ENCODE measurements at places on chromosomes 7 and 10. TPM values are rescaled to one million over a fixed set of nuclear protein-coding genes. Genes with fewer than 3 reads are reported as not detected.

LDB1 gene
- 115 TPM for polyA plus RNA-seq

IL2RA gene
- polyA plus RNA-seq: not detected

PIP gene
- polyA plus RNA-seq: not detected

CTBP2 gene
- polyA plus RNA-seq: 90.6 TPM

TBX20 gene
- polyA plus RNA-seq: not detected

ZNF117 gene
- polyA plus RNA-seq: 26.4 TPM

DNA sequence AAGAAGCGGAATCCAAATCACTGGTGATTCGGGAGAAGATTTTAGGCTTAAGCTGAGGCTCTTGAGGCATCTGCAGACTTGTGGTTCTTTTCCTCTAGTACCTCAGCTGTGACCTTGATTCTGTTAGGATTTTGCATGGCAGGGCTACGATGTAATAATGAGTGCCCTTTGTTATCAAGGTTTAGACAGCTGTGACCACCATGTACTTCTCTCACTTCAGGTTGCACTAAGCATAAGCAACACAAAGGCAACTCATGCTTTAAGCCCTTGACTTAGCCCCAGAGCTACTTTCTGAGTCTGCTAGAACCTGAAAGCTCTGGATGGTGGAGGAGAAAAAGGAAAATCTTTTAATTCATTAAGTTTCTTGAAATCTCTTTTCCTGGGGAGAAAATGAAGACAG, 1052.3 kb upstream of the PHF14 start:
- DNase-seq: no peak

DNA sequence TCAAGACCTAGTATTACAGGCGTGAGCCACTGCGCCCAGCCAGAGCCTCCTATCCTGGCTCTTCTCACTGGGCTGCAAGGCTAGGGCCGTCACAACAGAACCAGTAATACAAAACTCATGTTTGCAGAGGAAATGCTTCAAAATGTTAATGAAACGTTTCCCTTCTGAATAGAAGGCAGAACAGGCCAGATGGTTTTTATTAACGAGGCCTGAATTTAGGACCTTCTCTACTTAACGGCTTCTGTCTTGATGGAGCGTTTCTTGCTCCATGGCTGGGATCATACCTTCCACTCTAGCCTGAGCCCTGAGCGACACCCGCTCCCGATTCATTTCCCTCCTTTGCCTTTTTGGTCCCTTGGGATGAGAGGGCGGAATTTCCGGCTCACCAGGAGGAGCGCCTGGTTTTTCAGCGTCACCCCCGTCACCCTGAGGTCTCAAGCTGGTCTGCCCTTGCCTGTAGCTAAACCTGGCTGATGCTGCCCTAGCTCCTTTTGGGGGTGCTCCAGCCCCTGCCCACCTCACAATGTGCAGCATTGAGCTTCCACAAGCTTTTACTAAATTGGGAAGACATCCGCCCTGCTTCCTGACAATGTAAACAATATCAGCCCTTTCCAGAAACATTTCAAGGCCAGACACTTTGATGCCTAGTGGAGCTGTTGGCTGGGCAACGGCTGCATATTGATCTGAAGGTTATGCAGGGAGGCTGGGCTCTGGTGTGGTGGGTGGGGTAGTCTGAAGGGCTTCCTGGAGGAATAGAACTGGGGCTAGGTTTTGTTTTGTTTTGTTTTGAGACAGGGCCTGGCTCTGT, 5.2 kb downstream of the CLIP2 start:
- DNase-seq: no peak

- no peak for DNase-seq
Measured at GRCh38 chr10:93841961-93842360, 51.8 kb upstream of the SLC35G1 start.

DNA sequence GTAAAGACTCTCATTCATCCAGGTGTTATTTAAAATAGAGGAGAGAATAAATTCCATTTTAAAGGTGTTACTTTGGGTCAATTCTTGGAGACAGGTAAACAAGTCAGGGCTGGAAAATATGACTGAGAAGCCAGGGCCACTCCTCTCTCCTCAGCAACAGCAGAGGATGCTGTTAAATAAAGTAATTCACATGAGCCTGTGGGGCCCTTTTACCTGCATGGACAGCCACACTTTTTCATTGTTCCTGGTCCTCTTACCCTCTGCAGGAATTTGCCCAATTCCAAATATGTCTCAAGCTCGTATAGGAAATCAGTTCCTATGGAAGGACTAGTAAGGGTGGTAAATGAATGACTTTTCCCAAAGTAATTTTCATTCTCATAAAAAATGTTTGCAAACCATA, 420.1 kb upstream of the KLF6 start:
- DNase-seq: no peak

DNA sequence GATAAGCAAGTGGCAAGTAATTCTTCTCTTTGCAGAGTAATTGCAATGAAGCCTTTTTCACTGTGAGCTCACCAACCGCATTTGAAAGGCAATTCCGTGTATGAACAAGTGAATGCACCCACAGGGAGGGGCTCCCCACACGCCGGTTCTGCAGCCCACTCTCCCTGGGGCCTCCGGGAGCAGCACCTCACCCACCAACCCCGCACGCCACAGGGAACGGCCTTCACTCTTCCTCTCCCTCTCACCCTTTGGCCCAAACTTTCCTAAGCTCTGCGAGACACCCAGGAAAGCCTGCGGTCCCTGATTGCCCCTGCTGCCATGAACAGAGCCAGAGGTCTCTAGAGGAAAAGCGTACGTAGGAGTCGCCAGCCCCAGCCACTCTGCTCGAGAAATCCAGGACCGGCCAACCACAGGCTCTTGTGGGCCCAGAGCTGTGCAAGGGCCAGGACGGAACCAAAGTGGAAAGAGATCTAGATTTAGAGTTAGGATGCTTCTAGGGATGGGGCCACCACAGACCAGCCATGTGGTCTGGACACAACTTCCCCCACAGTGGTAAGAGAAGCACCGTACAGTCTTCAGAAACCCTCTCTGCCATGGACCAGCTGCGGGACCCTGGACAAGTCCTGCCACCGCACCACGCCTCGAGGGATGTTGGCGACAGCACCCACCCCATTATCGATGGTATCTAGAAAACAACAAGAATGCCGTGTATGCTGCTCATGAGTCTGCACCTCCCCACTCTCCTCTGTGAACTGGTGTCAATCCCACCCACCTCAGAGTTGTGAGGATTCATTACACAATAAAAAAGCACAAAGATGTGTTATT, 3.6 kb downstream of the WDR86 start:
- DNase-seq: no peak

- no peak for DNase-seq
Measured at GRCh38 chr7:110918949-110919548, 171.9 kb upstream of the LRRN3 start.

GRCh38 chr10:63819753-63820329, 298.6 kb downstream of the REEP3 start:
- no peak for DNase-seq

GRCh38 chr10:121132273-121132672, 281.1 kb downstream of the WDR11 start:
- DNase-seq: no peak

DNA sequence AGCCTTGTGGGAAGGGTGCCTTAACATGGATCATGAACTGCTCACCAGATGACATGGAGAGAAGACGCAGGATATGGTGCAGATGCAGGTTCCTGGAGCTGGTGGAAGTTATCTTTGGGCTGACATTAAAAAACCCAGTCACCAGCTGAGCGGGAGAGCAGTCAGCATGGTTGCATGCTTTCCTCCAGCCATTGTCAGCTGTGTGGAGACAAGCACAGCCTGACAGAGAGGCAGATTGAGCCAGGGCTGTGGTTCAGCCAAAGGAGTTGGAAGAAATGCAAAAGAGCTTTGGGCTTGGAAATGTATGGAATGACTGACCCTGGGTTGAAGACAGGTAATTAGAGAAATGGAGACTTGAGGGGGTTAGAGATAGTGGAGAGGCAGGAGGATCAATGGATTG, 79.7 kb downstream of the CPVL start:
- no peak for DNase-seq

DNA sequence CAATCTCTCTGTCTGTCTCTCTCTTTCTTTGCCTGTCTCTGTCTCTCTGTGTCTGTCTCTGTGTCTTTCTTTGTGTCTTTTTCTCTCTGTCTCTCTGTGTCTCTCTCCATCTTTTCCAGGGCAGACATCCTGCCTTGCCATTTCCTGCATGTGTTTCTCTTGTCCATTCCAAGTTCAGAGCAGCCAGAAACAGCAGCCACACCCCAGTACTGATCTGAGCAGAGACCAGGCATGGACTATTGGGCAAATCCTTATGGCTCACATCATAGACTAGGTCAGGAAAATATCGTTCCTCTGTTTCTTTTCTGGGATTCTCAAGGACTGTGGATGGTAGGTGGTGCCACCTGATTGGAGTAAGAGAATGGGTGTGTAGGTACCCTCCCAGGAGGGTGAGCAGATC, 95.8 kb downstream of the RAMP3 start:
- DNase-seq: no peak

GRCh38 chr7:3294432-3295100, 6.5 kb upstream of the SDK1 start:
- DNase-seq: no peak

DNA sequence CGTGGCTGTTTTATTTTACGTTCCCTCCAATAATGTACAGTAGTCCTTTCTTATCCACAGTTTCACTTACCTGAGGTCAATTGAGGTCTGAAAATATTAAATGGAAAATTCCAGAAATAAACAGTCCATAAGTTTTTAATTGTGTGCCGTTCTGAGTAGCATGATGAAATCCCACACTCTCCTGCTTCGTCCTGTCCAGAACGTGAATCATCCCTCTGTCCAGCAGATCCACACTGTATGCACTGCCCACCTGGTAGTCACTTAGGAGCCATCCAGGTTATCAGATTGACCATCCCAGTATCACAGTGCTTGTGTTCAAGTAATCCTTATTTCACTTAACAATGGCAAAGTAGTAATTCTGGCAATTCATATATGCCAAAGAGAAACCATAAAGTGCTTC, 46.3 kb downstream of the STARD3NL start:
- no peak for DNase-seq
